ENCODE measurements at places on chromosomes 5 and 9.
A peak's percentile ranks its signal among the peaks of the same experiment; 100 is the strongest.

- no peak for DNase-seq
These were observed 380 bp downstream of the OR1J1 start for GRCh38 chr9:122477346-122477745.

DNA sequence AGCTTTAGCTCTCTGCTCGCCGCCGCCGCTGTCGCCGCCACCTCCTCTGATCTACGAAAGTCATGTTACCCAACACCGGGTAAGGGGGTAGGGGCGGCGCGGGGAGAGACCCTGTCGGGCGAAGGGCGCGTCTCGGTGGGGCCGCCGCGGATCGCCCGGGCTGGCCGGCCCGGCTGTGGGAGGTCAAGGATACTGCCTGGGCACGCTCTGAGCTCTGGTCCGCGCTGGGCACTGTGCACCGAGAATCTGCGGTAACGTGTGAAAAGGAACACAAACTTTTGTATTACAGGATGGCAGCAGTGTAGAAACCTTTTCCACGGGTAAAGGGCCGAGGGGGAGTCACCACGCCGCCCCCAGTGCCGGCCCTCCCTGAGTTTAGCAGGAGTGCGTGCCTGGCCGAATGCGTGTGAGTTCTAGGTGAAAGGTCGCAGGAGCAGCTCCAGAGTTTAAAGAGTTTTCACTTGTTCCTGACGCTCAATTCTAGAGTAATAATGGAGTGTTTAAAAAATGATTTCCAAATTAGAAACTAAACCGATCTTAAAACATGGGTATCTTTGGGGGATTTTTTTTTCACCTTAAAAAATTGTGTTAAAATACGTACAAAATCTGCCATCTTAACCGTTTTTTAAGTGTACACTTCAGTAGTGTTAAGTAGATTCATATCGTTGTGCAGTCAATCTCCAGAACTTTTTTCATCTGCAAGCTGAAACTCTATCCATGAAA, at the start of gene HSDL2:
Gene HSDL2, plus strand, starts transcription at position 7 of the 723 bp plus-strand sequence. Its CDS starts 56 bp downstream, at position 63.
- peak; percentile 14 for DNase-seq

DNA sequence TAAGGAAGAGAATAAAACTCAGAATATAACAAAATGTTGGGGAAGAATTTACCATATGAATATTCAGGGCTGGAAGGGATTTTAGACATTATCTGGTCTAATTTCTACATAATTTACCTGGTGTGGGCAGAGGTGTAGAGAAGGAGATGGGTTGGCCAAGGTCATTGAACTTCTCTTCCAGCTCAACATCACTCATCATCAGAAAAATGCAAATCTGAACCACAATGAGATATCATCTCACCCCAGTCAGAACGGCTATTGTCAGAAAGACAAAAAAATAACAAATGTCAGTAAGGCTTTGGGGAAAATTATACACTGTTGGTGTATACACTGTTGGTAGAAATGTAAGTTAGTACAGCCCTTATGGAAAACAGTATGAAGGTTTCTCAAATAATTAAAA, 121.7 kb downstream of the PTTG1 start:
- no peak for DNase-seq

DNA sequence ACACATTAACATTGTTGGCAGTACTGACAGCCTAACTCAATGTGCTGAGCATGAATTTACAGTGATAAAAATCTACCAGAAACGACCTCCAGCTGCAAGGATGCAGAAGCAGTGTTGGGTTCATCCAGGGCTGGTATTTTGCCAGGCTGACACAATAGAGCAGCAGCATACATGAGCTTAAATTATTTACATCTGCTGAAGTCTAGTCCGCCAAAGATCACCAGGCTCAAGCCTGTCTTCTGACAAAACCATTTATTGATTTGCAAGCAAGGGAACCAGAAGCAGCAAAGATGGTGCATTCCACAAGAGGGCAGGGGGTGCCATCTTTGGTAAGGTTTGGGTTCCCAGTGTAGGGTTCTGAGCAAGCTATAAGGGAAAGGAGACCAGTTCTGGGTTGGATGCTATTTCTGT, 8.7 kb upstream of the C5orf34 start:
- peak; percentile 27 for DNase-seq

DNA sequence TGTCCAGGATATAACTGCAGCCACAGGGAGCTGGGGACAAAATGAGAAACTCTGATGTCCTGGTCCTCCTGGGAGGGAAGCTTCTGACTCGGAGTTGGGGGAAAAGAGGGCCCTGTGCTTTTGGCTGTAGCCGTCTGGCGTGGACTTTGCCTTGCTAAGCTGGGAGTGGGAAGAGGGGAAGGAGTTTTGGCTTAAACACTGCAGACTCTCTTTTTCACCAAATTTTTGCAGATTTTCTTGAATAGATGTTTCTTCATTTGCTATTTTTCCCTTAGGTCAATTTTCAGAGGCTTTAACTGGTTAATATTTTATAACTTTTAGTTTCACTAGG, 15.7 kb upstream of the MAT2B start:
- DNase-seq: no peak

DNA sequence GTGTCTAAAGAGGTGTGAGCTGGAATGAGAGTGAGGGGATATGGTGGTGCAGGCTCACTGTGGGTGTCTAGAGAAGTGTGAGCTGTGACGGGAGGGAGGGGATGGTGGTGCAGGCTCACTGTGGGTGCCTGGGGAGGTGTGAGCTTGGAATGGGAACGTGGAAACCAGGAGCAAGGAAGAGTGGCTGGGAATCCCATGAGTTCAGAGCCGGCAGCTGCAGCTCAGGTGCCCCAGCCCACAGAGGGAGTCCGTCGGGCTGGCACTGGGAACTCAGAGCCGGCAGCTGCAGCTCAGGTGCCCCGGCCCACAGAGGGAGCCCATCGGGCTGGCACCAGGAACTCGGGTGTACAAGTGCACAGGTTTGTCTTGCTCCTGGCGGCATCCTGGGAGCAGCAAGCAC, 45.6 kb downstream of the IRX2 start:
- DNase-seq: no peak

DNA sequence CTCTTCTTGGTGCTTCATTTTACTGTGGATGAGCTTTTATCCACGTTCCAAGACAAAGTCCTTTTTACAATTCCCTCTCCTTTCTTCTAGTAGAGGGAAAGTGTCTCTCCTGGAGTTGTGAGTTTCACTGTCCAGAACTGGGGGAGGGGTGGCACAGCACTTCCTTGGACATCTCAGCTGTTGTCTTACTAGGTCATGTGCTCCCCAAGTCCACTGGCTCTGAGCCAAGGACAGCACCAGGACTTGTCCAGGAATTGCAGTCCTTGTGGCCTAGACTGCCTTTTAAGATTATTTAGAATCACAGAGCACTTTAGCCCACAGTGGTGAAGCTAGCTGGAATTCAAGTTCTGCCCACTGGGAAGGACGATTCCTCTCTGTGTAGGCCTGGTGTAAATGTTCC, 700.2 kb upstream of the PTPRD start:
- peak; percentile 2 for DNase-seq

GRCh38 chr5:134833340-134834032, 12.3 kb upstream of the C5orf24 start:
- DNase-seq: peak; percentile 61

Data from fibroblast of upper back skin (primary cell).